ENCODE measurements at places on chromosomes 4 and X. TPM values are rescaled to one million over a fixed set of nuclear protein-coding genes. Genes with fewer than 3 reads are reported as not detected.

Gene LRIT3
- 0.15 TPM for total RNA-seq

Gene GAGE1
- total RNA-seq: not detected

Gene IL13RA2
- not detected for total RNA-seq

Gene KLHL13
- total RNA-seq: 22.1 TPM

- peaks cover 50% of the 10 kb centered on the region for H3K36me3 ChIP-seq
- no peaks in the 10 kb centered on the region for H3K4me1 ChIP-seq
- no peak overlapping the region for H3K4me3 ChIP-seq
- no peak for DNase-seq
These were observed 21.6 kb downstream of the RBBP7 start for GRCh38 chrX:16848541-16848940.

DNA sequence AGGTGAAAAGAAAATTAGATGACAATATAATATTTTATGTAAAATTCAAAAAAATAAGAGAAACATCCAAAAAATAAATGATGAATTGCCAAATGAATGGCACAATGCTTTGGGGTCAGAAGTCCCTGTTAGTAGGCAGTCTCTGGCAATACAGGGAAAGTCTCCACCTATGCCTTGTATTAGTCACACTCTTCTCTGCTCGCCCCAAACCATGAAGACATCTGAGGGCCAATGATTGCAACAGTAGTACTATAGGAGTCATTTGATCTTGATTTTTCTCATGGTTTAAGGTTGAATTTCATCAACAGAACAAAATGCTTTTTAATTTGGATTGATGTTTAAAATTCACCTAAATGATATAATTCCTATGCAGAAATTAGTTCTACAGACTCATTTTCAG lies 3.9 kb upstream of the PRSS12 start:
- no peak overlapping the region for H3K27ac ChIP-seq
- peaks cover 30% of the 10 kb centered on the region for H3K27me3 ChIP-seq
- no peak for DNase-seq
- H3K4me3 ChIP-seq: no peak overlapping the region

DNA sequence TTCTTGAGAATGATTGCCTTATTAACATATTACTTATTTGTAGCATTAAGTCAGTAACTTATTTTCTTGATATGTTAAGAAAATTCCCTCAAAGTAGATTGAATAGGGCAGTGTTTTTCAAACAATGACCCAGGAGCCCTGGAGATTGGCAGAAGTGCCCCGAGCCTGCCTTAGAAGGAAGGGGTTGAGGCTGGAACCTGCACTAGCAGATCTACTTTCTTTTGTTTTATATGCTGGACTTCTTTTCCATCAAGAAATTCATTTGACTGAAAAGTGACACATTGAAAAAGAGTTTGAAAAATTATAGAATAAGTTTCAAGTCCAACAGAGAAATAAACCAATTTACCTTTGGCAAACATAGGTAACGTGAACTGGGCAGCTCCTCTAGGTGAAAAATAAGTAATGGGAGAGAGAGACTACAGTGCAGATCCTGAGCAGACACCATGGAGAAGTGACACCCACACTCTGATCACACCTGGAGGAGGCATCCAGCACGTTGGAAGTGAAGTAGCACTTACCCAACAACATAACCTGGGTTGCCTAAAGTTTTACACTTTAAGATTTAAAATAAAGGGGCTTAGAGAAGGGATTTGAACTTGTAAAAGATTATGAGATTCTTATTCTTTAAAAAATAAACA lies 18.6 kb downstream of the ARSJ start:
- DNase-seq: no peak
- no peak overlapping the region for H3K27ac ChIP-seq
- H3K4me1 ChIP-seq: no peaks in the 10 kb centered on the region
- no peaks in the 10 kb centered on the region for H3K27me3 ChIP-seq

- no peaks in the 10 kb centered on the region for H3K27me3 ChIP-seq
- DNase-seq: no peak
- H3K4me3 ChIP-seq: no peak overlapping the region
- H3K36me3 ChIP-seq: no peaks in the 10 kb centered on the region
These were observed 33.2 kb upstream of the WDR17 start for GRCh38 chr4:176032454-176032853.

- no peak overlapping the region for H3K4me3 ChIP-seq
- no peaks in the 10 kb centered on the region for H3K4me1 ChIP-seq
- H3K36me3 ChIP-seq: no peaks in the 10 kb centered on the region
- DNase-seq: no peak
These were observed 574.8 kb upstream of the DIPK2B start for GRCh38 chrX:45775468-45775867.

Data from neural progenitor cell (in vitro differentiated cells).